ENCODE measurements at places on chromosomes 2 and 18. TPM values are rescaled to one million over a fixed set of nuclear protein-coding genes. Genes with fewer than 3 reads are reported as not detected.

The PFN4 gene
- polyA plus RNA-seq, result not detected

The GPR35 gene
- polyA plus RNA-seq, result not detected

The SLC39A10 gene
- 159 TPM for polyA plus RNA-seq

The IL1RN gene
- not detected for polyA plus RNA-seq

The AQP12A gene
- not detected for polyA plus RNA-seq

All from Purkinje cell (primary cell).